ENCODE measurements at places on chromosomes 3 and 15.

DNA sequence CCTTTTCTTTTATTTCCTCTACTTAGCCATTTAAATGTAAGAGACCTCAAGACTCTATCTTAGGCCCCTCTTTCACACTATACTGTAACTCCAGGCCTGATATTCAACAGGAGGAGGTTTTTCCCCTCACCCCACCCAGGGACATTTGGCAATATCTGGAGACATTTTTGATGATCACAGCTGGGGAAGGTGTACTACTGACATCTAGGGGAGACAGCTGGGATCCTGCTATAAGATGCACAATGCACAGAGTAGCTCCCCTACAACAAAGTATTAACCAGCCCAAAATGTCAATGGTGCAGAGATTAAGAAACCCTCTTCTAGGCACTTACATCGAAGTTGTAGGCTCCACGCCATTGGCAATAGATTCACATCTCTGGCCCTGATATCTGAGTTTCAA is 517.5 kb upstream of the UBE2E2 start:
- no peak for DNase-seq

DNA sequence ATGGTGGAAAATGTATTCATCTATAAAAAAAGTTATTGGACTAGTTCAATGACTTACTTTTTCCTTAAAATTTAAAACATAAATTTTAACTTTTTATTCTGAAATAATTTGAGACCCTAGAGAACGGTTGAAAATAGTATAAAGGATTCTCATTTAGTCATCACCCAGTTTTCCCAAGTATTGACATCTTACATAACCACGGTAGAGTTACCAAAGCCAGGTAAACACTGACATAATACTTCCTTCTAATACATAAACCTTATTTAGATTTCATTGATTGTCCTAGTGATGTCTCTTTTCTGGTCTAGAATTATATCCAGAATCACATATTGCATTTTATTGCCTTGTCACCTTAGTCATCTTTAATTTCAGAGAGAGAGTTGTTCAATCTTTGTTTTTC is 319.1 kb downstream of the LPP start:
- DNase-seq = no peak

DNA sequence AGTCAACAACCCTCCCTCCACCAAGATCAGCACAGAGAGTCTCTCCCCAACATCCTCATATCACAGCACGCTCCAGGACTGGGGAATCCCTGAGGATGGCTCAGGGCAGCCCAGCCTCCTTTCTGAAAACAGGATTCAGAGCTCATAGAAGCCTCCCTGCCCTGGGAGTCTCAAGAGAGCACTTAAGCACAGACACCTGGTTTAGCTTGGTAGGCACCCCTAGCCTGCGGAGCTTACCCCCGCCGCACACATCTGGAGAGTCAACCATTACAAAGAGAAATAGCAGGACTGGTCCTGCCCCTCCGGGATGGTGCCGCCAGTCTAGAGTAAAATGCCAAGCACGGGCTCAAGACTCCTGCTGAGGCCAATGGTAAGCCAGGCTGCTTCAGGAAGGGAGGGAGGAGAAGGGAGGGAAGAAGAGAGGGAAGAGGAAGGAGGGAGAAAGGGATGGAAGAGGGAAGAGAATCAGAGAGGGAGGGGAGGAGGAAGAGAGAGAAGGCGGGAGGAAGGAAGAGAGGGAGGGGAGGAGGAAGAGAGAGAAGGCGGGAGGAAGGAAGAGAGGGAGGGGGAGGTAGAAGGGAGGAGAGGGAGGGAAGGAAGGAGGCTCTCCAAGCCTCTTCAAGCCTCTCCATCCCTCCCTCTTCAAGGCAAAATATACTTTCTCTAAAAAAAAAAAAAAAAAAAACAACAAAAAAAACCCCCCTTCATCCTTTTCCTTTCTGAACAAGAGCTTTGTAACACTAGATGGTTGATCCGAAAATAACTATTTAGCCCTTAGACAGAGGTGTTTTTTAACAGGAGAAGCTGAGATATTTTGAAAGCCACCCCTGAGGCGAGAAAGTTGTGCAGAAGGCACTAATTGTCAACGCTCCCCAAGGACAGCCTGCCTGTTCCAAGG is 278.6 kb upstream of the TLE3 start:
- no peak for DNase-seq

DNA sequence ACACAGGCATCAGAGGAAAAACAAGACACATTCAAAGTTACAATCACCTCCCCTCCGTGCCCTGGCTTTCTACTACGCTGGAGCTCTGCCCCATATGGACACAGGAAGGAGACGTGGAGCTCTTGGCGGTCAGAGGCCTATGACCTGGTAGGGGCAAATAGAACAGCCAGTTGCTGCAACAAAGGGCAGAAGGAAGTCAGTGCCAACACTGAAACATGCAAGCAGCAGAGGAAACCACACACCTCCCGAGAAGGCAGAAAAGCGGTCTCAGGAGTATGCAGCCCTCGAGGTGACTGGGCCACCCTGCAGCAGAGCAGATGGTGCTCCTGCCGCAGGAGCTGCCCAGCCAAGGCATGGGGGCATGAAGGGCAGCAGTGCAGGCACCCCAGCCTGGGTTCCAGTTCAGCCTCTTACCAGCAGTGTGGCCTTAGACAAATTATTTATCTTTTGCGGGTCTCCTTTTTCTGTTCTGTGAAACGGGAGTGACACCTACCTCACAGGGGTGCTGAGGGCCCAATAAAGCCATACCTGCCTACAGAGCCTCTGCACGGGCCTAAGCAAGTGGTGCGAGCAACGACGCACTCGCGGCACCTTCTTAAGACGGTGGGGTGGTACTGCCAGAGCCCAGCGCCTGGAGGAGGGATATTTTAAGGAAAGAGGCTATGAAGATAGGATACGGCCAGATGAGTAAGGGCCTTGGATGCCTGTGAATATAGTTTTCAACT is 8.6 kb downstream of the ZXDC start:
- DNase-seq = no peak

DNA sequence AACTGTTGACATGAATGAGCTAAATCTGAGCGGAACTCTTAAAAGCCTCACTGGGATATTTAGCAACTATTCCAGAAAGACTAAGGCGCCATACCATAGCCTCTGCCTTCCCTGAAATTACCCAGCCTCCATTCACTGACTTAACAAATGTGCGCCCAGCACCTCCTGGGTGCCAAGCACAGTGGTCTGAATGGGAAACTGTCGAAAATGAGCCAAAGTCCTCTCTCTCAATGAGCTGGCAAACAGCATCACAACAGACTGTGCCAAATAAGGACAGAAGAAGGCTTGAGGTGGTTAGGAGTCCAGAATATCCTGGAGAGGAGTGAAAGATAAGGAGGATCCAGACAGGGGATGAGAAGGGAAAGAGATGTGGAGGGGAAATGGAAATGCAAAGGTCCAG is 332.4 kb downstream of the MAGI1 start:
- DNase-seq = no peak

DNA sequence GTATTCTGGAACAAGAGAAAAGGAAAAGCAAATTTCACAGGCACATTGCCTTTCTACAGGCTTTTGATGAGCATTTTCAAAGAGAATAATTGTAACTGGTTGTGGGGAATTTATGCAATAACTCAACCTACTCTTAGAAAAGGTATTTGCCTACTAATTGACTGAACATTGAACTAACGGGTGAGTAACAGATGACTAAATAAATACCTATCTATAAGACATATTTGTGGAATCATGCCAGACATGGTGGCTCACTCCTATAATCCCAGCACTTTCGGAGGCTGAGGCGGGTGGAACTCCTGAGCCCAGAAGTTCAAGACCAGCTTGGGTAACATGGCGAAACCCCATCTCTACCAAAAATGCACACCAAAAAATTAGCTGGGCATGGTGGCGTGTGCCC is 367.7 kb downstream of the CGGBP1 start:
- no peak for DNase-seq

DNA sequence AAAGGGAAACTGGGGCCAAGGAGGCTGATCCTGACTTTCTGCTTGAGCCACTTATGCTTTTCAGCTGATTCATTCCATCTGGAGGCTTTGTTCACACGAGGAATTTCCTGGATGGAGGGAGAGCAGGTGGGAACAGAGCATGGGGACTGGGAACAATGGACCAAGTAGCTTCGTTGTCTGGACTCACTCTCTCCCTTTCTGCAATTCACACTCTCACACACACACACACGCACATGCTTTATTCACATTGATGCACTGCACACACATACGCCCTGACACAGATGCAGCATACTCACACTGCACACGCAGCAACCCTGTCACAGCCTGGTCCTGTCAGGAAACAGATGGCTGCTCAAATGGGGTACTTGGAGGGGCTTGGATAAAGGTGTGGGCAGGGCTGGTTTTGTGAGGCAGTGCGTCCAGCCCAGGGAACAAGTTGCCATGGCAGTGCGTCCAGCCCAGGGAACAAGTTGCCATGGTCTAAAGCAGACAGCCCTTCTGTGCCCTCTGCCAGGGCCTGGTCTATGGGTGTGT is 19.8 kb upstream of the CHCHD6 start:
- no peak for DNase-seq
